ENCODE measurements at places on chromosomes 11 and 22.

DNA sequence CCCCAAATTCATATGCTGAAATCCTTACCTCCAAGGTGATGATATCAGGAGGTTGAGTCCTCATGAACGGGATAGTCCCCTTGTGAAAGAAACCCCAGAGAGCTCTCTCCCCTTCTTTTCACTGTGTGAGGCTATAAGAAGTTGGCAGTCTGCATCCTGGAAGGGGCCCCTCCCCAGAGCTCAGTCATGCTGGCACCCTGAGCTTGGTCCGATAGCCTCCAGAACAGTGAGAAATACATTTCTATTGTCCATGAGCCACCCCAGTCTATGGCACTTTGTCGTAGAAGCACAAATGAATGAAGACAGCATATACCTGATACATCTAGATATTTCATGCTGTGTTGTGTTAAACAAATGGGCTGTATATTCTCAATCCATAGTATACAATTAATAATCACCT lies 81.1 kb upstream of the CRTAM start:
- DNase-seq, result no peak

- DNase-seq, result no peak
These were observed 825 bp downstream of the PTPMT1 start for GRCh38 chr11:47566149-47566698.

DNA sequence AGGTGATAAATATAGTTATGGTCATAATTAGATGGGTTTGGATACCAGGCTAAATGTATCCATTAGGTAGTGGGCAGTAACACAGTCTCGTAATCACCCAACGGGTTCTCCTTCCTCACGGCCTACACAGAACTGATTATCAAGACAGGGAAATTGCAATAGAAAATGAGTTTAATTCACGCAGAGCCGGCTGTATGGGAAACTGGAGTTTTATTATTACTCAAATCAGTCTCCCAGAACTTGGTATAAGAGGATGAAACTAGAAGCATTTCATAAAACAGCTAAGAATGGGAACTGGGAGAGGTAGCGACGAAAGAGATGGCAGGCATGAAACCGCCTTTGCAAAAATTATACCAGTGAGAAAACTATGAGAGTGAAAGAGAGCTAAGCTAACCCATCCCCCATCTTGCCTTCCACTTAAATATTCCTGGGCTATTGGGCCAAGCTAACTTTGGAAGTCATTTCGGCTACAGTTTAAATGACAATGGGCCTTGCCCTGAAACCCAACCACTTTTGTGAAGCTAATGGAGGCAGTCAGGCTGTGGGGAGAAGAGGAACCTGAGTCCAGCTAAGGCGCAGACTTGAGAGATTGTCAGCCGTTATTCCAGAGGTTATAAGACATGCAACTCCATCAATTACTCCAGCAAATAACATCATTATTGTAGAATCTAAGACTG lies 29.6 kb downstream of the CTSC start:
- DNase-seq, result no peak

DNA sequence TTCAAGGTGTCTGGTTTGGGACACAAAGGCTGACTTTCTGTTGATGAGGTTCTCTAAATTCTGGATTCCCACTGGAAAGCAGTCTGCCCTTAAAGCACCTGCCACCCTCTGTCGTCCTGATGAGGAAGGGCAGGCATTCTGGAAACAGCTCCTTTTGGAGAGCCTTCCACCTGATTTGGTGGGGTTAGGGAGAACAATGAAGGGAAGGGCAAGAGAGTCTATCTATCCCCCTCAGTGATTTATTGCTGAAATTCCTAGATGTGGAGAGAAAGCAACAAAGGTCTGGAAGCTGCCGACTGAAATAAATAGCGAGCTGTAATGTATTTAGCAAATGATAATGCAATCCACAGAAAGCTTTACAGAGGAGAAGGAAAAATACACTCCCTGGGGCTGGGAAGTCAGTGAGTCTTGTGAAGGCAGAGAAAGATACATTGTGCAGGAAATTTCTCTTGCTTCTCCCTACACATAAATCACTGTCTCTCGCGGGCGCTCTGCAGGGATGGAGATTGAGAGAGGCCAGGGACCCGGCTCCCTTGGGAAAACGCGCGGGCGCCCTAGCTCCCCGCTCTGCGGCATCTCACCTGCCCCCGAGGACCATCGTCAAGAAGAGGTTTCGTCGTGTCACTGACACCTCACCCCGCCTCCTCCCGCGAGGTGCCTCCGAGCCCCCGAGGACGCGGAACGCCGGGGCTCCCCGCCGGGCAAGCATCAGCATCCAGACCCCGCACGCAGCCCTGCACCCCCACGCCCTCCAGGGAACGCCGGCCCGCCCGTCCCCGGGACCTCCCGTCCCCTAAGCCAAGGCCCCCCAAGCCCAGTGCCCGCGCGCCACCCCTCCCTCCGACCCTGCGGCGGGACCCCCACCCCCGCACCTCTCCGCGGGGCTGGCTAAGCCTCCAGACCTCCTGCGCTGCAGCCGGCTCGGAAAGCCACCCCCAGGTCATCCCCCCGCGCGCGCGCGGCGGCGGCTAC lies 673 bp downstream of the CDON start:
- peak; percentile 5 for DNase-seq

GRCh38 chr11:44615041-44615755 lies 49.7 kb downstream of the CD82 start:
- DNase-seq, result no peak

- DNase-seq, result no peak
These were observed 6.2 kb downstream of the PICALM start for GRCh38 chr11:86062719-86063118.

DNA sequence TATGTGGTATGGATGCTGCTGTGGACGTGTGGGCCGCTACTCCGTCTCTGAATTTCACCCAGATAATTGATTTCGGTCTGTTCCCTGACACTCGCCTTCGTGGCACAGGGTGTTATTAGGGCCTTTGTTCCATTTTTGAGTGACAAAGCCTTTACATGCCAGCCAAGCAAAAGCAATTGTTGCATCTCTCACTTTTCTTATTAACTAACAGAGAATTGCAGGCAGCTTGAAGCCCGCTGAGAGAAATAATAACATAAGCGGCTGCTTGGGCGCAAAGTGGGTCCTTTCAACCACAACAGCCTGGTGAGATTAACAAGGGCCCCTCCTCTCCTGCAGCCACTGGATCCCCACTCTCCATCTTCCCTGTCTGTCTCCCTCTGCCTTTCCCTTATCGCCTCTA lies 449.4 kb downstream of the NTM start:
- DNase-seq, result no peak

GRCh38 chr22:30474683-30475424 lies 3.0 kb upstream of the SEC14L3 start:
- no peak for DNase-seq

DNA sequence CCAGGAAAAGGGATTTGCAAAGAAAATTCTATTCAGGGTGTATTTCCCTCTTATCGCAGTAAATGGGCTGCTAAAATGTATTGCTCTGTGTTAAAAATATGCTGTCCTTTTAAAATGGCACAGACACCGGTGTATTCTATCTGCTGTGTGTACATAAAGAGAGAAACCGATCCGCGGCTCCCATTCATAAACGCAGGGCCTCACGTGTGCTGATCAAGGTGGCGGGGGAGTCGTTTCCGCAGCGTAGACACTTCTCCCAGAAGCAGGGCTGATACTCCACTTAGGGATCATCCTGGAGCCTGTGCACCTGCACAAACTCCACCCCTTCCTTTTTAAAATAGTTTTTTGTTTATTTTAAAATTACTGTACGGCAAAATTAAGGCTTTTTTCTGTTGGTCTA lies 26.1 kb upstream of the IGSF9B start:
- DNase-seq, result no peak

GRCh38 chr22:38954414-38955043 lies 2.9 kb upstream of the APOBEC3A start:
- no peak for DNase-seq

GRCh38 chr22:47194476-47195155 lies 432.2 kb downstream of the TBC1D22A start:
- DNase-seq, result no peak

GRCh38 chr22:45515676-45516075 lies 13.0 kb downstream of the FBLN1 start:
- no peak for DNase-seq

DNA sequence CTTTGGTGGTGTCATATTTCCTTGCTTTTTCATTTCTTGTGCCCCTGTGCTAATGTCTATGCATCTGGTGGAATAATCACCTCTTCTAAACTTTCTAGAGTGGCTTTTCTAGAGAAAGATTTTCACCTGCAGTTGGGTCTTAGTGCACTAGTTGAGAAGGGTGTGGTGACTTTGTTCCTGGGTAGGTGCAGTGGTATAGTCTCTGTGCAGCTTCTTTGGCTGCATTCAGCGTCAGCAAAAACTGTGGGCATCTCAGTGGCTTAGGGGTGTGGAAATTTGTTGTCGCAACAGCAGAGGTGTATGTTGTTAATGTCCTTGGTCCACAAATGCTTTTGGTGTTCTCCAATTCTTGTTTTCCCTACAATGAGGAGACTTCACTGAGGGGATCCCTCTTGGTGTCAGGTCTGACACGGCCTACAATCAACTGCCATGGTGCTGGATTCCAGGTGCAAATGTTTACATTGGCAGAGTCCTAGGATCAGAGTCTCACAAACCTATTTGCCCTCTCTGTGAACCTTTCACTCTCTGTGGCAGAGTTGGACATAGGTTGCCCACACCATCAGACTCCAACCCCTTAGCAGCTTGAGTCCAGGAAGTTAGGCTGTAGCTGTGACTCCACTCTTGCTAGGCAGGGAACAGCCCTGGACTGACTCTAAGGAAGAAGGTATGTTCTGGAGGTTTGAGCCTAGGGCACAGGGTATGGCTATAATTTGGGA lies 48.8 kb downstream of the GDPD4 start:
- DNase-seq, result no peak

DNA sequence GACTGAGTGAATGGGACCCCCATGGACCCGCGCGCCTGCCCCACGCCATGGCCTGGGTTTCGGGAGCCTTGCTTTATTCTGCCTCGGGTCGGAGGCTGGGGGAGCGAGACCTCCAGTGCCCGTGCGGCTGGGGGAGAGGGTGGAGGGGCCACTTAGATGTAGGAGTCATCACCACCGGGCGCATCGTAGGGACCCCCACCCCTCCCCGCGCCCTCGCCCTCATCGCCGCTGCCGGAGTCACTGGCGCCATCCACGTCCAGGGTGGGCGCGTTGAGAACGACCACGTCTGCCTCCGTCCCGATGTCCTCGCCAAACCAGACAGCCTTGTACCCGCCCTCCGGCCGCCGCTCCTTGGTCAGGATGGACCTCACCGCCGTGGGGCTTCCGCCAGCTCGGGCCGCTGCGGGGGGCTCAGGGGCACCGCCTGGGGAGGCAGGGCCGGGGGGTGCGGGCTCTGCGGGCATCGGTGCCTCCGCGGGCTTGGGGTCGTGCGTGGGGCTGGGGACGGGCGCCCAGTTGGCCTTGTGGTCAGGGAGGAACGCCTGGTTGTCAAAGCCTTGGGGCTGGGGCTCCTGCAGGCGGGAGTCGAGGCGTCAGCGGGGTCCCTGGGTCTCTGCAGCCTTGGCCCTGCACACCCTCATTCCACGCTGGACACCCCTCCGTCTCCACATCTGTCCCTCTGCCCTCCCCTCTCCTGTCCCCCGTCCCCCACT lies 1.6 kb upstream of the IRF7 start:
- DNase-seq, result no peak

DNA sequence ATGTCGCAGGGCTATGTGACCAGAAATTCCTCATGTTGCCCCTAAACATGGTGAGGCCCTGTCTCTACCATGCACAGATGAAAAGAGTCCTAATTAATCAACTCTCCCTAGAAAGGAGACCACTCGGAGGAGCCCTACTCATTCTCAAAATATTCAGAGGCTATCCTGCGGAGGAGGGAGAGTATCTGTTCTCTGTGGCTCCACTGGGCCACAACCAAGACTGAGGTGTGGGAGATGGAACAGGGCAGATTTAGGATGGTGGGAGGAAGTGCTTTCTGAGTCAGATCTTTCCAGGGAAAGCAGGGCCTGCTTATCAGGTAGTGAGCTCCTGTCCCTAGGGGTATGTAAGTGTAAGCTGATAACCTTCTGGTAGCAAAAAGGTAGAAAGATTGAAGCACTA lies 37.0 kb upstream of the PRDM11 start:
- no peak for DNase-seq

- no peak for DNase-seq
These were observed 53.4 kb downstream of the LIF start for GRCh38 chr22:30193031-30193775.

GRCh38 chr11:105168457-105168856 lies 28.9 kb upstream of the CARD18 start:
- no peak for DNase-seq

GRCh38 chr11:66289548-66290329 lies 796 bp upstream of the YIF1A start:
- DNase-seq, result peak; percentile 75

GRCh38 chr22:43823353-43823908 lies 11.3 kb upstream of the EFCAB6 start:
- DNase-seq, result no peak

DNA sequence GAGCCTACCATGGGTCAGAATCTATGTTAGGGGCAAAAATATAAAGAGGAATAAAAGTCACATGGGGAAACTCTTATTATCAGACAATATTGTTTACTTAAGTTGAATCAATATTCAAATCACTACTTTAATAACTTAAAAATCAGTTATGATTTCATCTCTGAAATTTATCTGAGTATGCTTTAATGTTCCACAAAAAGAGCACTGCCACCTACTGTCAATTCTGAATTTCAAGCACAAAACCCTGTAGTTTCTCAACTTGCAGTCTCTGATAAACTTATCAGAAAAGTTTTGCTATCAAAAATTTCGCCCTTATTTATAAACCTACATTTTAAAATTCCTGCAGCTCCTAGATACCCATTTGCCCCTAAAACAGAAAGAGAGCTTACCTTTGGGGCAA lies 47.3 kb downstream of the RDX start:
- no peak for DNase-seq

GRCh38 chr11:124638500-124638899 lies 15.8 kb downstream of the TBRG1 start:
- DNase-seq, result no peak
